8988T (cell line): ENCODE measurements at places on chromosomes 1 and 21.

- DNase-seq, result no peak
Measured at GRCh38 chr1:41467673-41468072, 16.8 kb downstream of the EDN2 start.

GRCh38 chr1:164725401-164725800 is 166.4 kb downstream of the PBX1 start:
- no peak for DNase-seq

- DNase-seq, result no peak
Measured at GRCh38 chr21:46089285-46089684, 8.6 kb upstream of the COL6A2 start.

DNA sequence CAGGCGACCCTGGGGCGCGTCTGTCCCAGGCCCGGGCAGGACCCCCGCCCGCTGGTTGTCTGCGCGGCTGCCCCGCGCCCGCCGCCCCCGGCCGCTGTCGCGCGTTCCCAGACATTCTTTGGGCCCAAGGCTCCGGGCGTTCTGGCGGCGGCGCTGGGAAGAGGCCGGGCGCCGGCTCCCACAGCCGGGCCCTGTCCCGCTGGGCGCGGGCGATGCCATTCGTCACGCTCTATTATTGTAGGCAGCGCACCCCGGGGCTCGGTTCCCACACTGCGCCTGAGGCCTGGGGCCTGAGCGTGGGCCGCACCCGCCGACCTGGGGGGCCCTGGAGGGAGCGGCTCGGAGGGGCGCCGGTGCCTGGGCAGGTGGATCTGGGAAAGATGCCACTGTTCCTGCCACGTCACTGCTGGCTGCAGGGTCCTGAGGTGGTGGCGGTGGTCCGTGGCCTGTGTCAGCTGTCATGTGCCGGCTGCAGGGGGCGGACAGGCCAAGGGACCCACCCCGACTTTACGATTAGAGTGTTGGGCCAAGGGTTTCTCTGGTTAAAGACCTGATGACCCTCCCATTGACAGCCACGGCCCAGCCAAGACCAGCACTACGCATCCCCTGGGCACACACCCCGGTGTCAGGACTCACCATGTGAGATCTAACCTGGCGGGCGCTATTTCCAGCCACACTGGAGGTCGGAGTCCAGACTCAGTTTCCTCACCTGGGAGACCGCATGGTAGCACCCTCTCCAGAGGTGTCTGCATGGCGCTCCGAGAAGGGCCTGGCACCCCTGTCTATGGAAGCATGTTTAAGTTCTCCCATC is 55.1 kb upstream of the ADARB1 start:
- DNase-seq, result no peak

GRCh38 chr1:241270016-241270415 is 87.0 kb downstream of the RGS7 start:
- no peak for DNase-seq

DNA sequence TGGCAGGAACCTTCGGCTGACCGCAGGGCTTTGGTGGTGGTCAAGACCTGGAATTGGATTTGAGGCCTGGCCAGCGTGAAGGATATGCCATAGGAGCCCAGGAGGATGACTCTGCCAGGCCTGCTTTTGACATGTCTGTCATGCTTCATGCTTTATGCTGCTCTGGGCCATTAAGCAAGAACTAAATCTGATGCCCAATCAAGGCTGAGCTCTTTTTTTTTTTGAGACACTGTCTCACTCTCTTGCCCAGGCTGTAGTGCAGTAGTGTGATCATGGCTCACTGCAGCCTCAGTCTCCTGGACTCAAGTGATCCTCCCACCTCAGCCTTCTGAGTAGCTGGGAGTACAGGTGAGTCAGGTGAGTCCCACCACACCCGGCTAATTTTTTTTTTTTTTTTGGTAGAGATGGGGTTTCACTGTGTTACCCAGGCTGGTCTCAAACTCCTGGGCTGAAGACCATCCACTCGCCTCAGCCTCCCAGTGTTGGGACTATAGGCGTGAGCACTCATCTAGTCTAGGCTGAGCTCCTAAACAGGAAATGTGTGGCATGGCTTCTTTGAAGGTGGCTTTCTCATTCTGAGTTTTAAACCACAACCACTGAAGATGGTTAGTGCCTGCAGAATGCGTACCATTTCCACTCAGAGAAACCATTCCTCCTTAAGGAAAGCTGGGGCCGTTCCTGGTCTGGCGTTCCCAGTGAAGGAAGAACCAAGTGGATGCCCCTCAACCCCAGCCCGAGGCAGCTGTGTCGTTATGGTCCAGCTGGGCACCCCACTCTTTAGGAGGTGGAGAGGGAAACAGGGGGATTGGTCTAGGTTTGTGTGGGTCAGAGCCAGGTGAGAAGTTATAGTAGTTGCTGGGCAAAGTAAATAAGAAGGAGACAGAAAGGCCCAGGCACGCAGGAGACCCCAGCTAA is 34.2 kb upstream of the ATP5PO start:
- no peak for DNase-seq

- DNase-seq, result no peak
Measured at GRCh38 chr21:42370894-42371654, 4.7 kb upstream of the TFF1 start.

DNA sequence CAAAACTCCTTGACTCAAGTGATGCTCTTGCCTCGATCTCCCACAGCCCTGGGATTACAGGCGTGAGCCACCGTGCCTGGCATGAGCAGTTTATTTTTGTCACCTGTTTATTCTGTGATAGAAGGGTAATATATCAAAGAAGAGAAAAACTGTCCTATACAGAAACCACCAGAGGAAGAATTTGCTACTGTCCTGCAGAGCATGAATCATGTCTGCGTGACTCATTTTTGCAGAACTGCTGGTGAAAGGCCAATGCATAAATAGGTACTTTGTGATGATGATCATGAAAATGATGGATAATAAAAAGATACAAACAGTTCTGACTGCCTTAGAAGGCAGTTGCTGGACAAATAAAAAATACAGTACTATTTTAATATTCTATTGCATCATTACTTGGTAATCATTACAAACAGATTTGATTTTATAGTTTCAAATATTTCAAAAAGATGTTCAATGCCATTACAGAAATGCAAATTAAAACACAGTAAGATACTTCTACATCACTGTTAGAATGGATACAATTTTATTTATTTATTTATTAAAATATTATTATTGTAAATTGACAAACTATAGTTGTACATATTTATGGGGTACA is 26.5 kb downstream of the RIPPLY3 start:
- no peak for DNase-seq

DNA sequence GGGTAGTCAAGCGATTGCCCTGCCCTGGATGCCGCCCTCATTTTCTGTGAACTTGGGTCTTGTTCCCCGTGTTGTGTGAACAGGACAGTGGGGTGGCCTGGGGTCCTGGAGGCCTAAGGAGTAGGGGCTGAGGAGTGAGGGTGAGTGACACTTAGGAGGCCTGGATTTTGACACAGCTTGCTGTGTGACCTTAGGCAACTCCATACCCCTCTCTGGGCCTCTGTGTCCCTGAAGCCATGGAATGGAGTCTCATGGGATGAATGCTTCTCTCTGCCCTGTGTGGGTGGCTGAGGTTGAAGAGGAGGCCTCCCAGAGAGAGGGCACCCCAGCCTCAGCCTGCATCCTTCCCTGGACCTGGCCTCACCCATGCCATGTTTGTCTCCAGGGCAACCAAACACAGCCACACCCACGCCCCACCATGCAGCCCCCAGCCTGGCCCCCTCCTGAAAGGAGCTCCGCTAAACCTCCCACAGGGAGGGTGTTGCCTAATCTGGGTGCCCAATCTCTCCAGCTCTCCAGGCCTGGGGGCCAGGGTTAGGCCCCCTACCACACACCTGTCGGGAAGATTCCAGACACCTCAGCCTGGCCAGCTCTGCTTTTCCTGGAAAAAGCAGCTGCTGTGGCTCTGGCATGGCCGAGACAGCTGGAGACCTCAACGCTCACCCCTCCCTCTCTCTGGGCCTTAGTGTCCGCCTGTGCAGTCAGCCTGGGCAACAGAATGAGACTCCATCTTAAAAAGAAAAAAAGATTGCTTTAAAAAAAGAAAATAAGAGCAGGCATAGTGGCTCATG is 9.9 kb downstream of the MYOM3 start:
- DNase-seq, result no peak

DNA sequence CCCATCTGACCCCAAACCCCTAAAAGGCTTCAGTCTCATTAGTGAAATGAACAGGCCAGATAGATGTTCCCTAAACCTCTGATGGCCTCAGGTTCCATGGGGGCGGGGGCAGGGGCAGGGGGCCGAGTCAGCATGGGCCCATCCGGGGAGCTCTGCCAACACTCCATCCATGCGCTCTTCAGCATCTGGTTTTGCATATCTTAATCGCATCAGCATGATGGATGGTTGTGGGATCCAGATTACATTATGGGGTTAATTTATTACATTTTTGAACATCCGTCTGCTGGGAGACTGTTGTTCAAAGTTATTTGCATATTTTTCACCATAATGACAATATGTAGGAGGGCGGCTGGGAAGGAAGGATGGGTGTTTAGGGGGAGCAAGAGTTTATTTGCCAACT is 3.1 kb upstream of the MAD2L2 start:
- DNase-seq, result no peak

- no peak for DNase-seq
Measured at GRCh38 chr1:89363638-89364536, at the start of gene GBP6. Gene GBP6, plus strand, starts transcription at chr1:89364059. Its CDS starts 4,493 bp downstream, at chr1:89368552.

DNA sequence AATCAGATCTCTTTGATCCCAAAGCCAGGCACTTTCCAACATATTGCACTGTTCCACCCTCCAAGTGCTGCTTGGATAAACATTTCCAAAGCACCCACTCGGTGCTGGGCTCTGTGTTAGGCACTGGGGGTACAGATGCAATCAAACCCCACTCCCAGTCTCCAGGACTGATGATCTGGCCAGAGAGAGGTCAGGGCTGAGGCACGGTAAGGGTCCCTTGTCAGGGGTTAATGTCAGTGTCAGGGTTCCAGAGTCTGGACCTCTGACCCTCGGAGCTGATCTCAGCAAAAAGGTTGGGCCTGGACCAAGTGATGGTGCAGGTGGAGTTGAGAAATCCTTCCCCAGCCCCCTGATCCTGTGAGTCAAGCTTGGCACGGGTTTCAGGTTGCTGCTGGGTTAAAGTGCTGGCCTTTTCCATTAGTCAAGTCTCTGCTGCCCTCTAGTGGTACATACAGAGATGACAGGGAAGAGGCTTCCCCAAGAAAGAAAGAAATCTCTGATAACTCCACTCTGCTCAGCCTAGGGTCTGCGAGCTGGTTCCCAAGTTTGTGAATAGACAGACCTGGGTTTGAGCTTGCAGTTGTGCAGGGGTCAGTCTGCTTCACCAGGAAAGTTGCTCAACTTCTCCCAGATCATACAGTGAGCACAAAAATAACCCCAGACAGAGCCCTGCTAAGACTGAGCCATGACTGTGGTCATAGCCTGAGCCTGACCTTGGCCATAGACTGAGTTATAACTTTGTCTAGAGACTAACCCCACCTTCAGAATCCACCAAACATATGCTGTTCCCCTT is 74.6 kb downstream of the DMRTA2 start:
- DNase-seq, result peak; percentile 43

DNA sequence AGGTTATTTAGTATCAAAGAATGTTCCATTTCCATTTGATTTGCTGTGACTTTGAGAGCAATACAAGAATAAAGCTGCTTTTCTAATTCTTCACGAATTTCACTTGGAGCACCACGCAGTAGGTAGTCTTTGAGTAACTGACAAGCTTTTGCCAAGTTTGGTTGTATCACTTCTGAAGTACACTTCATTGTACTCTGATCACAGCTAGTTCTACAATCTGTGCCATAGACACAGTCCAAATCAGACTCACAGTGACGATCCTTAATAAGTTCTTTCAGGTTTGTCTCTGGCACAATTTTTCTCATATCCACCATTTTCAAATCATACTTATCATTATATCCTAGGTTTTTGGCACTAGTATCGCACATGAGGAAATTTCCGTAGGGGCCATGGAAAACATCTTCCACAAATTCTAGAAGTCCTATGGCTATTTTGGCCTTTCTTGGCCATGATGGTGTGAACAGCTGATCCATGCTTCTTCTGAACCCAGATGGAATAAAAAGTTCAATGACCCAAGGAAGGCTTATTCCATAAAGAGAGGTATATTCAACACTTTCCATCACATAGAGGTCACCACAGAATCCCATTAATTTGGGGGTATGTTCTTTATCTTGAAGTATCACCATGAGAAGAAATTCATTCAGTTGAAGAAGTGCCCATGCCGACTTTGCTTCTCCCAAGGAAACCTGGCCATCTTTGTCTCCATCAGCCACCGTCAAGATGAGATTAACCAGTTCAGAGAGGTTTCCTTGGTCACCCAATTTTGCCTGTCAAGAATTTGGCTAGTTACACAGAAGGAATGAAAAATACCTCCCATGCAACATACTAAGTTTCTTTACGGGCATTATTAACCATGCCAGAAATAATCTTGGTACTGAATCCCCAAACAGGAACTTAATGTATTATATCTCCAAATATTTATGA is 11.9 kb downstream of the RPL5 start:
- no peak for DNase-seq

DNA sequence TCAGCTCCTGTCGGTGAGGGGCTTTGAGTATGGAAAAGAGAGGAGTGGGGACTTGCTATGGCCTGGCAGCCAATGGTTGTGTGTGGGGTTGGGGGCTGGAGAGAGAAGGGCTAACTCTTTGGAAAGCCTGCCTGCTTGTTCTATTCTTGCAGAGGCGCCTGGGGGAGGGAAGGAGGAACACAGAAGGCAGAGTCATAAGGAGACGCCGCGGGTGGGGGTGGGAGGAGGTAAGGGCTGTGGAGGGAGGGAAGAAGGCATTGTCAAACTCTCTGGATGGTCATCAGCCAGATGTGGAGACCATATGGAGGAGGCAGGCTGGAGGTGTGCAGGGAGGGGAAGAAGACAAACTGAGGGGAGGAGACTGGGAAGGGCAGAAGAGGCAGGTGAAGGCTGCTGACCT is 70.0 kb downstream of the PLXNA2 start:
- DNase-seq, result no peak

- DNase-seq, result no peak
Measured at GRCh38 chr1:217010253-217010652, 287.0 kb upstream of the ESRRG start.

DNA sequence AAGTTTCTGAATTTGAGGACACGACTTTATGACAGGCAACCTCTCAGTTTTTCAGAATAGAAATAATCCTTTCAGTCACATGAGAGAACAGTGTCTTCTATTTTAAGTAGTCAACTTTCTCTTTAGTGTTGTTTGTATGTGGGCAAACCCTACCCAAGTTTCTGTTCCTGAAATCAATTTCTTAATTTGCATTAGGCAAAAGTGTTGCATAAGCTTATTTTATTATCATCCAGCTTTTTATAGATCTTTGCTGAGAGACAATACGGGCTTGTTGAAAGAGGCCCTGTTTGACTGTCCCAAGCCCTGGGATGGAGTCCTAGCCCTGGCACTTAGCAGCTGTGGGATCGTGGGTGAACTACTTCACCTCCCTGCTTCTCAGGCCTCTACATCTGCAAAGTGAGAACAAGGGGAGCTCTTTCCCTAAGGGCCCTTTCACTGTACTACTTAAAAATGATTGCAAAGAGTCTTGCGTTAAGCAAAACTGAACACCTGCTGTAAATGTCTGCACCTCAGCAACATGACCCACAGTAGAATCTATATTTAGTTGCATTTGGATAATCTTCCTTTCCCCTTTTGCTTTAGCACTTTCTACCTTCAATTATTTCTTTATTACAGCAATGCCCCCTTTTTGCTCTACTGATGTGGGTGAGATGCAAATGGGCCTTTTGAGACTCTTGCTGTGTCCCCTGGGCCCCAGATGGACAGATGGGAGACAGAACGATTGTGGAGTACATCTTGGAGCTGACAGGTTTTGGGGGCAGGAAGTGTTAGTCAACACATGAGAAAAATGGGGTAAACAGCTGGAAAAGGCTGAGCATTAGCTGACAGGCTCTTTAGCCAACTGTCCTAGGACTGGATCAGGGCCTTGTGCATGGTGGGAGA is 41.0 kb upstream of the SCAF4 start:
- DNase-seq, result no peak

- no peak for DNase-seq
Measured at GRCh38 chr1:246600579-246600978, 34.3 kb downstream of the CNST start.
